ENCODE measurements at places on chromosomes 7 and 10.

- no peak for DNase-seq
Measured at GRCh38 chr10:7444551-7445121, 33.8 kb upstream of the SFMBT2 start.

- DNase-seq = no peak
Measured at GRCh38 chr7:151373599-151373998, 32.0 kb downstream of the NUB1 start.

GRCh38 chr7:99314504-99314903 lies 11.2 kb upstream of the ARPC1A start:
- no peak for DNase-seq

DNA sequence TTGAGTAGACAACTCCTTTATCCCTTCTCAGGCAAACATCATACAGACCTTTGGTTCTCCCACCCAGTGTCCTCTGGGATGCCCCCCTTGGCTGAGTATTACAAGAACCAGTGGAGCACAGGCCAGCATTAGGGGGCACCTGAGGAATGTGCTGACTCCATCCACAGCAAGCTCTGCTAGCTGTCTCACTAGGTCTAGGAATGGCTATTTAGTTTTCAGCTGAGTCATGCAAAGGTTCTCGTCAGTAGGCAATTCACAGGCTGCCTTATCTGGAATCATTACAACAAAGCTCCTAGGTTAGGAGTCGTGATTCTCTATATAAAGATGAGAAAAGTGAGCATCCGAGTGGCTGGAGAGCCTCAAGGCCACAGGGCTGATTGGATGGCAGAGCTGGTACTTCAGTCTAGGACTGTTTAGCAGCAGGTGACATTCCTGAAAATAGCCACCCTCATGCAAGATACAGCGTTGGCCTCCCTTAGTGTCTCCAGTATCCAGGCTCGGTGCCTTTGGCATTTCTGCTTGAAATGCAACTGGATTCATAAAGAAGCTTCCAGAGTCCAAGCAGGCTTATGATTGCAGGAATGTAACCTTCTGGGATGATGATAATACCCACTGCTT lies 75.8 kb downstream of the CDCA7L start:
- no peak for DNase-seq

DNA sequence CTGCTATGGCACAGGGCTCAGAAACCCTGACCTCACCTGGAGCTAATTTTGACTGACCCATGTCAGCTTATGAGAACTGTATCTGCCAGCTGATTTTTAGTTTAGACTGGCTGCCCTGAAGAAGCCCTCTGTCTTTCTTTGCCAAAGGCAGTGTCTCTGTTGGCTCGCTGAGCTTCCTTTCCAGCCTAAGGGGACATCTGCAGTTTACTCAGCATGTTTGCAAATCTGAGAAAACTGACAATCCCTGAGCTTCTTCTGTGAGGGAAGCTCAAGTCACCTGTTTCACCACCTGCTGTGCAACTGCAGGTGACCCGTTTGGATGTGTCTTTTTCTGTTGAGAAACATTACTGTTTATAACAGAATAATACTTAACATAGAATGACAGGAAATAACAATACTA lies 46.0 kb downstream of the PRKAR2B start:
- DNase-seq = peak; percentile 59

GRCh38 chr7:135509589-135509838 lies 388 bp downstream of the CNOT4 start:
- no peak for DNase-seq

DNA sequence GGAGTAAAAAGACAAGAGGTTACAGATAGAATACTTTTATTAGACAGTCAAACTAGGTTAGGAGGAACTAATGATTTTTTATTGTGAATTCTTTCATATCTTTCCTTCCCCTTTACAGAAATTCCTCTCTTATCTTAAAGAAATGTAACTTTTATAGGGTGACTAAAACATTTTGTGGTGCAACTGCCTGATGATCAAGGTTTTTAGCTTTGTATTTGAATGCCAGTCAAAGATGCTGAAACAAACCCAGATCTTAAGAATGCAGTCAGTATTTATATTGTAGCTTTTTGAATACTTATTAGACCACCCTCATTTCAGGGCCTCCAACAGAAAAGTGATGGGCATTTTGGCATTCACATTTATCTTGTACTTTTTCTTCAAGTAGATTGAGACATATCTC lies 27.4 kb downstream of the TAX1BP1 start:
- DNase-seq = no peak

GRCh38 chr7:118060692-118061091 lies 123.3 kb upstream of the LSM8 start:
- no peak for DNase-seq

DNA sequence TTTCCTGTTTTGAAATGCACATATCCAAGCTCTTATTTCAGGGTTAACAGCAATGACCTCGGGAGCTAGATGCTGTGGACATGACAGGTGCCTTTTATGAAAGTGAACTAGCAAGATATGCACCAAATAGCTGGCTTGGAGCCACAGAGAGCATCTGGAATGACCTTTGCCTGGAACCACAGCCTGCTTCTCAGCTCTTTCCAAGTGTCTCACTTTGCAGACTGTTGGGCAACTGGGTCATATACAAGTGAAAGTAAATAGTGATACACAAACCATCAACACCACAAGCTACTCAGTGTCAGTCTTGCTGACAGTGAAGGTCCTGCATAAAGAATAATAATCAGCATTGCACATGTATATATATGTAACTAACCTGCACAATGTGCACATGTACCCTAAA lies 183.5 kb downstream of the RNF133 start:
- DNase-seq = no peak

- DNase-seq = no peak
Measured at GRCh38 chr10:5814110-5815107, 1.2 kb upstream of the GDI2 start.

DNA sequence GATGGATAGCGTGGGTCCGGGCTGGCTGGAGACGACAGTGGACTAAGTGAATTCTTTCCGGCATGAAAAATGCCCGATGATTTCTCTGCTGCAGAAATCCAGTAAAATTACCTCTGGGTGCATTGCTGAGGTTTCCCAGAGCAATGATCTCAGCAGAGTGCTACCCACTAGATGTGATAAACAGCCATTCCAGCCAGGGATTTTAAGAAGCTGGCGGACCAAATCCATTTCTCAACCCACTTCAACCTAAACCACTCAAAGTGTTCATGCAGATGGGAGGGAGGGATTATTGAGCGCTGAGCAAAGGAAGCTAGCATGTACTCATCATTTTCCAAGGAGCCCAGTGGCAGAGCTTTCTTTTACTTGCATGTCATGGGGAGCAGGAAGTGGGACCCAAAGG lies 116.7 kb downstream of the PRKCQ start:
- no peak for DNase-seq

- no peak for DNase-seq
Measured at GRCh38 chr10:77229704-77230103, 407.9 kb downstream of the KCNMA1 start.

DNA sequence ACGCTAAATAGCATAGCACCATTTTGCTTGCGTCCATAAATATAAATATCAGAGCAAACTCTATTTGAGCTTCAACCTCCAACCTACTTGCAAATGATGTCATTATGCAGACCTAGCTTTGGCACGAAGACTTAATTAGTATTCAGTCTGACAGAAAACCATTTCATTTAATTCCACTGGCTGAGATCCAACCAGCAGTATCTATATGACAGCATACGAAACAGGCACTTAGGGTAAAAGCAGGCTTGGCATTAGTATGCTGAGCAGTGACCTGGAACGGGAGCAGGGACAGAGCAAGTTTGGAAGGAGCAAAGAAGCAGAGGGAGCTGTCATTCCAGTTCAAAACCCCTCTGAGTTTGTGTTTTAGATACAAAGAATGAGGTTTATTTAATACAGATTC lies 312.5 kb upstream of the CHRM2 start:
- DNase-seq = no peak

DNA sequence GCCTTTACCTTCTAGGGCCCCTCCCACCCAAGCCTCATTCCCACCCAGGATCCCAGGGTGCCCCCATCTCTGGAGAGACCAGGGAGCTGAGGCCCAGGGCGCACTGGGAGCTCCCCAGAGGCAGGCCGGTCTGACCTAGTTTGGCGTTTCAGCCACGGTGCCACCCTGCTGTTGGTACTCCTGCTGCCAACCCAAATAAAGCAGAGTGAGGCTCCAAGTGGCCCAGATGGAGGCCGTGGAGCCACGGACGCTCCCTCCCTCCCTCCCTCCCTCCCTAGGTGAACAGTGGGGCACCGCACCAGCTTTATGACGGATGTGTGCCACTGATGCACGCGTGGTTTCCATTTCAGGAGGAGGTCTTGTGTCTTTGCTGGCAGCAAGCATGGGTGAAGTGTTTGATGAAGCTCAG lies 1.8 kb downstream of the INPP5A start:
- no peak for DNase-seq

DNA sequence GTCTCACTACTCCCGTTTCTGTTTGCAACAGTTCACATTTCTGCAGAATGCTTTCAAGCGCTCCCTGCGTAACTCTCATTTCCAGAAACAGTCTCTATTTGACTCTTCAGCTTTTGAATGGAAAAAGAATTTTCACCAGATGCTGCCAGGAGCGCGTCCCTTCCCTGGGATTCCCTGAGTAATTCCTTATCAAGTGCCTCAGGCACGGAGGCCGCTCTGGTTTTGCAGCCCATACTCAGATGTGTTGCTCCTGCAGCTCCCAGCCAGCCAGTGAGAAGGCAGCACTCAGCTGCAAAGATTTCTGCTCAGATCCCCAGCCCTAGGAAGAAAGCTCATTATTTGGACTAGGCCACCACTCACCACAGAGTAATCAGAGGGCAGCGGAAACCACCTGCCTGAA lies 161.1 kb upstream of the CHST15 start:
- DNase-seq = no peak

DNA sequence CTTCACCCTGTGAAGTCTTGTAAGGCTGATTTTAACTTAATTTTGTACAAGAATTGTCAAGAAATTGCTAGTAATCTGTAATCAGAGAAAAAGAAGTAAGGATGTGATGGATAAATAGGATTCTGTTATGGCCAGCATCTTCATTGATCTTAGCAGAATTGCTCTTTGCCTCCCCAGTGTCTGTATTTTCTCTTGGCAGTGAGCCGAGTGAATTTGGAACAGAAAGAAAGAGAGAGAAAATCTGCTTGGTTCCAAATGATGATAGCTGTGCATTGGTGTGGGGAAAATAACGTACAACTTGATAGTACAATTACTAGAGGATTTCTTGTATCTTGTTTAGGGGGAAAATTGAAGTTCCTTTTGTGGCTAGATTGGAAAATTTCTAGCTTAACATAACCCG lies 34.6 kb downstream of the VTI1A start:
- no peak for DNase-seq

DNA sequence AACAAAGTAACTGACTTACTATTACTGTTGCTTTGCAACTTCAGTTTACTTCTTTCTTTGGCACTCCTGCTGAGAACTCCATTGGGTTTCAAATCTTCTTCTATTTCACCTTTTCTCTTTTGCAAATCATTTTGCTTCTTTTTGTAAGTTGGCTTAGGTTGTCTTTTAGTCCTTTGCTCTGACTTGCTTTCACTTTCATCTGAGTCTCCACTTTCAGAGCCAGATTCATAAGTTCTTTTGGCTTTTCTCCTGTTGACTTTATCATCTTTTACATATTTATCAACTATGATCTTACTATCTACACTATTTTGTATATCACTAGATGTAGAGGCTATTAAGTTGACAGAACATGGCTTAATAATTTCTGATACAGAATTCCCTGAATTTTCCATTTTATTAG lies 73.4 kb downstream of the NRBF2 start:
- no peak for DNase-seq

DNA sequence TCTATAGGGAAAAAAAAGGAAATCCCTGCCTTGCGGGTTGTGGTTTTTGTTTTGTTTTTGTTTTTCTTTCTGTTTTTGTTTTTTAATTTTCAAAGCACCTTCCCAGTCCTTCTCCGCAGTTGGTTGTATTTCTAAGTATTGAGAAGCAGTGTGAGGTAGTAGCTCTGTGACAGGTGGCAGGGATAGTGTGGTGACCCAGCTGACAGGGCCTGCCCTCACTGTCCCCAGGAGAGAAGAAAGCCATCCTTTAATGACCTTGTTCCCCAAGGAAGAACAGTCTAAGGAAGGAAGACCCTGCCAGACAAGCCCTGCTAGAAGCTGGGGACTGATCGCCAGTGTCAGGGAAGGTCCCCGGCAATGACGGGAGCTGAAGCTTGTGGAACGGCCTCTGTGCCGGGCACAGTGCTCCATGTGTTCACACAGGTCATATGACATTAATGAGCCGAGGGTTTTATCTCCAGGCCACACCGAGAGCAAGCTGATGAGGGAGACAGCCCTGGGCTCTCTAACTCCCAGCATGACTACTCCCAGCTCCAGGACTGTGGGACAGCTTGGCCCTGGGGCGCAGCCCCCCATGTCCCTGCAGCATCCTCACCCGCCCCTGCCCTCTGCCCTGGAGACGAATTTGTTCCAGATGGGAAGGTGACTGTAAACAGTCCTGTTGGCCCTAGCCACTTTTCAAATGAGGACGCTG lies 69.0 kb upstream of the LRRC18 start:
- DNase-seq = no peak

Measured in SK-MEL-5 (cell line).